NCI-H526 (cell line): ENCODE measurements at places on chromosomes 2 and 18.
A peak's percentile ranks its signal among the peaks of the same experiment; 100 is the strongest.

- no peak for DNase-seq
Observed at GRCh38 chr2:58540681-58541080, 299.6 kb upstream of the FANCL start.

DNA sequence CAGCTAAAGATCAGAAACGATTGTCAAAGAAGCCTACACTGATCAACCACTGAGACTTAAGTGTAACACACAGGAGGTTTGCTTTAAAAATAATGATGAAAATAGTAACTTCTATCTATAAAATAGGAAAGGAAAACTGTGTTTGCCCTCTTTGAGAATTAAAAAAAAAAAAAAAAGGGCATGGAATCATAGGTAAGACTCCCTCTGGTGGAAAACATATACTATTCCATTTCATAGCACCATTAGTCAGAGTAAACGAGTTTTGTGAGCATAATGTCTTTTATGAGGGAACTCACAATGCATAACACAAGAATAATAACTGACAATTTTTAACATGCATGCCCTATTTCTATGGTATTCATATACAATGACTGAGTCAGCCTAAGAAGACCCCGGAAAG is 36.3 kb downstream of the SLC35F5 start:
- peak; percentile 24 for DNase-seq

- DNase-seq, result no peak
Observed at GRCh38 chr2:227824711-227825110, 11.1 kb downstream of the CCL20 start.

GRCh38 chr2:60297296-60298005 is 256.0 kb downstream of the BCL11A start:
- no peak for DNase-seq

DNA sequence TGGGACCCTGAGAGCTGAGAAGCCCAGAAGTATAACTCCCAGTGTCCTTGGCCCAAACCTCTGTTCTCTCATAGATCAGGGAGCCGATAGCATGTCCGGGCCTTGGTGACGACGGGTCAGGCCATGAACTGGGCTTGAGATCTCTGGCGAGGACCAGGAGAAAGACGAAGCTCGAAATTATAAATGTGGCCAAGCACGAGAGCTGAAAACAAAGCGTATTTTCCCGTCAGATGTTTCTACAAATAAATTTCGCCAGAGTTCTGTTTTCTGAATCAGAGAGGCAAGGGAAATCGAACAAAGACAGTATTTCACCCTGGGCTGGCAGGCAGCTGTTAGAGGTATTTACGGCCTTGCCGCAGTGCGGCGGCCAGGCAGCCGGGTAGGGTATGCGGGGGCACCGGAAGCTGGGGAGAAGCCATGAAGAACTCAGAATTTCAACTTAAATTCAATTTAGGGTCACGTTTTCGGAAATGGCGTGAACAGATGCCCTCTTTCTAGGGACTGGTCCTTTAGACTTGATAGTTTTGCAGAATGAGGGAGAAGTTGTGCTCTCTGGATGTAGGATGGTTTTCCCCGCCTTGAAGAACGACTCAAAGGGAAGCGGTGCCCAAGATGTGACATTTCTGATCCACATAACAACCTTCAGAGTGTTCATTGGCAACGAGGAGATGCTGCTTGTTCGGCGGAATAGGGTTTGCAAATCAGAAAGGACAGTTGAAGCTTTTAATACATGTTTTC is 9.6 kb downstream of the HOXD8 start:
- no peak for DNase-seq

DNA sequence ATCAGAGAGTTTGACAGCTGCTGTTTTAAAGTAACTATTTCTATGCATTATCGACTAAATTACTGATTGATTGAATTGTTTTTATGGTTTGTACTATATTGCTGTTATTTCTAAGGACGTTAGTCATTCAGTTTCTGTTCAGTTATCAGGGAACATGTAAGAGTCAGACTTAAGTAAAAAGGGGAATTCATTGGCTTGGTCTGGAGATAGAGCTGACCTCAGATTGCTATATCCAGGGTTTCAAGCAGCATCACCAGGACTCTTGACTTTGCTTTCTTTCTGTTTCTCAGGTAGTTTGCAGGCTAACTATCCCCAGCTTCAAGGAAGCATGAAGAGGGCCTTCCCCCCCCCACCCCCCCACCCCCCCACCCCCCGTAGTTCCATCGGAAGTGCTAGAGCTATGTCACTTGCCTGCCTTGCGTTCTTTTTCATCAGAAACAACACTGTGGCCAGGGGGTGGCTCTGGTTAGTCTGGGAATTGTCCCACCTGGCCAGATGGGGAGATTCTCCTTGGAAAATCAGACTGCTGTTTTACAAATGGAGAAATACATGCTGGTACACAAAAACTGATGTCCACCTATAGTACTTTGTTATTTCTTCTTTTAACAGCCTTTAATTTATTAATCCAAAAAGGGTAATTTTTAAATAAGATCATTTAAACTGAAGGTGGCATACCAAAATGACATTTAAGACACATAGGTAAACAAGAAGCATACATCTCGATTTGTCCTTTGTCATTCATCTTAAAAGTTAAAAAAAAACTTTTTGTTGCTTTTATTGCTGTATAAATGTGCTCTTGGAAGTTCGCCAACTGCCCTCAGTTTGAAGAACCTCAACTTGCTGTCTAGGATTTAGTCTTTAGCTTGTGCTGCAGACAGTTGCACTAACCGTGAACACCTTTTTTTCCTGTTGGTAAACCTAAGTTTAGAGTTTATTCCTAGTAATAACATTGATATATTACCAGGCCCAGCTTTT is 9.4 kb downstream of the SMAD4 start:
- DNase-seq, result no peak

DNA sequence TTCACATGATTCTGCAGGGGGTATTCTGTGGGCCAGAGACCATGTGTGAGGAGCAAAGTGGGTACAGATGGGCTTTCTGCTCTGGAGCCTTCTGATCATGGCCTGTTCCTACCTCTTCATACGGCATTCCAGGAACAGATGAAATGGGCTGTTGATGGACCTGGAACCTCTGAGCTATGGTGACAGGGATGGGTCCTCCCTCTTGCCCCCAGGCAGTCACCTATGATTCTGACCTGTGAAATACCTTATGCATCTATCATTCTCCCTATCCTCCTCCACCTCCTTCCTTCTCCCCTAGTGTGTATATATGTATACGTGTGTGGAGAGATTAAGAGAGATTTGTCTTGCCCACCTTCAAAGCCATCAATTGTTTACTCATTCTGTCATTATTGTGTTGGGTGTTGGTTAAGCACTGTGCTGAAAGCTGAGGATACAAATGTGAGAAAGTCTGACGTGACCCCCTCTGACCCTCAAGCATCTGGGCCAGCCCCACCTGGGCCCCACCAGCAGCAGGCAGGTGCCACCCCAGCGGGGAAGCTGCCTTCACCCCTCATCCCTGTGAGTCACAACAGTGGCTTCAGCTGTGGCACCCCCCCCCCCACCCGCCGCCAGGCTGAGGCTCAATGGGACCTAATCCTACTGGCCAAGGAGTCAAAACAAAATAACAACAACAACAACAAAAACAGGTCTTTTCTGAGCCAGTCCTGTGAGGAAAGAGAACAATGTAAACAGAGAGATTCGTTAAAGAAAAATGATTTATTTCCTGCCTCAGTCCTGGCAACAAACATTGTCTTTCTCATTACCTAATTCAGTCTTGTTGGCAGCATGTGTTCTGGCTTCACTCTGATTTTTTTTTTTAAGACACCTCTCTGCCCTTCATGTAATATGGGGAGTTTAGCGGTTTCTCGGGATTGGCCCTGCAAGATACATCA is 103.8 kb upstream of the CDC42EP3 start:
- DNase-seq, result no peak

DNA sequence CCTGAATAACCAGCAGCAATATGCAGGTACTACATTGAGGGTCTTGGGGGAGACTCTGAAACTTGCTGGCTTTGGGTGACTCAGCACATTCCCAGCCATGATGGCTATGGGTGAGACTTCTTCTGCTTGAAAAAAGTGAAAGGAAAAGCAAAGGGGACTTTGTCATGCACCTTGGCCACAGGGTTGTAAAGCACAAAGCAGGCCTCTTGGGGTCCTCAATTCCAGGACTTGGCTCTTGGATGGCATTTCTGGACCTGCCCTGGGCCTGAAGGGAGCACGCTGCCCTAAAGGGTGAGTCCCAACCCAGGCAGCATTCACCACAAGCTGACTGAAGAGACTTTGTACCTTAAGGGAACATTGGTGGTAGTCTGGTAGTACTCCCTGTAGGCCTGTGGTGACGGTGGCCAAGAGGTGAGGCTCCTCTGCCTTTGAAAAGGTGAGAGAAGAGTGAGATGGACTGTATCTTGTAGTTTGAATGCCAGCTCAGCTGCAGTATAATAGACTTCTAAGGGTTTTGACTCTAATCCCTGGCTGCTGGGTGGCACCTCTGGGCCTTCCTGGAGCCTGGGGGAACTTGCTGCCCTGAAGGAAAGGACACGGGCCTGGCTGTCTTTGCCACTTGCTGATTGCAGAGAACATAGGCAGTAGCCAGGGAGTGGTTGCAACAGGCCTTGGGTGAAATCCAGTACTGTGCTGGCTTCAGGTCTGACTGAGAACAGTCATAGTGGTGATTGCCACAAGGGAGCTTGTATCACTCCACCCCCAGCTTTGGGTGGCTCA is 36.5 kb upstream of the CYTIP start:
- DNase-seq, result no peak

- no peak for DNase-seq
Observed at GRCh38 chr2:53058526-53058925, 709.1 kb upstream of the CHAC2 start.

DNA sequence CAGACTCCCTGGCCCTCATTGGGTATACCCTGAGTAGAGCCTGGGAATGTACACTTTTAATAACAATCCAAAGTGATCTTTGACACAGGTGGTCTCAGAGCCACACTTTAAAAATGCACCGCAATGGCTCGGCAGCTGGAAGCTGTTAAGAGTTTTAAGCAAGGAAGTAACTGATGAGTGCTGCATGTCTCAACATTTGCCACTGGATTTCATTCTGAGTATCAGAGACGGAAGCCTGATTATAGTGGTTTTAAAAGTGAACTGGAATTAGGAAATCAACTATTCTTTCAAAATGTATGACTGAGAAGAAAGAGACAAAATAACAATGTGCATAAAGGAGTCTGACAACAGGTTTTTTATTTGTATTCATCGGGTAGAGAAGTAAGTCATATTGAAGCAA is 7.5 kb downstream of the MBOAT2 start:
- no peak for DNase-seq

GRCh38 chr18:37179384-37179783 is 350.5 kb downstream of the KIAA1328 start:
- peak; percentile 11 for DNase-seq

- DNase-seq, result no peak
Observed at GRCh38 chr2:42386682-42387081, 25.7 kb upstream of the COX7A2L start.

GRCh38 chr2:97673182-97673914 is 3.8 kb downstream of the C2orf92 start:
- DNase-seq, result no peak
